ENCODE measurements at places on chromosomes 11 and 22. TPM values are rescaled to one million over a fixed set of nuclear protein-coding genes. Genes with fewer than 3 reads are reported as not detected.

DNA sequence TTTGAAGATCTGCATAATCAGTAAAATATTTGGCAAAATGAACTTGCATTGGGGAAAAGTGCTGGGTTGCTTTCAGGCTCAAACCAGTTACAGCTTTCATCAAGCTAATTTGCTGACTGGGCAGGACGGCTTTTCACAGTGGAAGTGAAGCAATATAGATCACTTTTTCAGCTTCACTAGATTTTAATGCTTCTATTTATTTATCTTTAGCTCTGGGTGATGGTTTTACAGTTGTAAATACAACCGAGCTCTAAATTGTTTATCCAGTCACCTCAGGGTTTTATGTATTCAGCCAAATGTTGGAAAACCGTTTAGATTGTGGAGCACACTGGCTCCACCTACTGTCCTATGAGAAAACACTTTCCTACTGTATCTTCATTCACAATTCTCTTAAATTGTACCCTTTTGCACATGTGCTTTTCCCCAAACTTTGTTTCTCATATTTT is 58.2 kb downstream of the ACER3 start:
- DNase-seq, result no peak

CLDN5 gene
- total RNA-seq, result not detected

DNA sequence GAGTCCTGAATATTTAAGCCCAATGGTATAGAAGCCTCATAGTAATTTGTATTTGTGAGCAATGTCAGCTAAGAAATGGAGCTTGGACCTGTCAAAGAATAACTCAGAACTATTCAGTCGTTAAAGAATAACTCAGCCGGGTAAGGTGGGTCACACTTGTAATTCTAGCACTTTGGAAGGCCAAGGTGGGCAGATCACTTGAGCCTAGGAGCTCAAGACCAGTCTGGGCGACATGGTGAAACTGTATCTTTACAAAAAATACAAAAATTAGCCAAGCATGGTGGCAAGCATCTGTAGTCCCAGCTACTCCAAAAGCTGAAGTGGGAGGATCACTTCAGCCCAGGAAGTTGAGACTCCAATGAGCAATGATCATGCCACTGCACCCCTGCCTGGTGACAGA is 1526.5 kb downstream of the LRRC4C start:
- no peak for DNase-seq

DNA sequence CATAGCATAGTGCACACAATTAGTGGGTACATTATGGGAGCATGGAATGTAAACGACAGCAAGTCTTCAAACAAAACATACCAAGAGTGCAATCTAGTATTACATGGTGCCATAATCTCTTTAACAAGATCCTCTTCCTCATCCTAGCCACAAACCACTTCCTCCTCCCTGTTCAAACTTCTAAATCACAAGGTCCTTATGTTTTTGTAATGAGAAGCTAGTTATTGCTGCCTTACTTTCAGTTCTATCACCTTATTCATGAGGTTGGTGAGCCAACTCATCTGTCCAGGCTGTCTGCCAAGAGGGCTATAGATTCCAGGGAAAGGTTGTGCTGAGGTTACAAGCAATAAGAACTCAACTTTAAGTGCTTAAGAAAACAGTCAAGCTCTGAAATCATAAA is 195.4 kb upstream of the ARHGAP20 start:
- DNase-seq, result no peak

MIAT gene
- total RNA-seq, result 5.1 TPM

GRCh38 chr22:48553694-48554308 is 1273.9 kb downstream of the BRD1 start:
- no peak for DNase-seq

- DNase-seq, result no peak
Measured at GRCh38 chr11:5300251-5300650, 1.5 kb downstream of the OR51B4 start.

DNA sequence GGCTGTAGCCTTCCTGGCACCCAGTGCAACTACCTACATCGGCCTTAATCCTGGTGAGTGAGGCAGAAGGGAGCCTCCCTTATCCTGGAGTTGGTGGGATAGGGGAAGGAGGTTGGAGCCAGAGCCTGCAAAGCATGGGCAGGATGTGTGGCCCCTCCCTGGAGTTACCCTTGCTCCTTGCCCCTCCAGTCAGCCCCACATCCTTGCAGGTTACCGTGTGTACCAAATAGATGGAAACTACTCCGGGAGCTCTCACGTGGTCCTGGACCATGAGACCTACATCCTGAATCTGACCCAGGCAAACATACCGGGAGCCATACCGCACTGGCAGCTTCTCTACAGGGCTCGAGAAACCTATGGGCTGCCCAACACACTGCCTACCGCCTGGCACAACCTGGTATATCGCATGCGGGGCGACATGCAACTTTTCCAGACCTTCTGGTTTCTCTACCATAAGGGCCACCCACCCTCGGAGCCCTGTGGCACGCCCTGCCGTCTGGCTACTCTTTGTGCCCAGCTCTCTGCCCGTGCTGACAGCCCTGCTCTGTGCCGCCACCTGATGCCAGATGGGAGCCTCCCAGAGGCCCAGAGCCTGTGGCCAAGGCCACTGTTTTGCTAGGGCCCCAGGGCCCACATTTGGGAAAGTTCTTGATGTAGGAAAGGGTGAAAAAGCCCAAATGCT is 3.9 kb downstream of the SMPD1 start:
- no peak for DNase-seq

DNA sequence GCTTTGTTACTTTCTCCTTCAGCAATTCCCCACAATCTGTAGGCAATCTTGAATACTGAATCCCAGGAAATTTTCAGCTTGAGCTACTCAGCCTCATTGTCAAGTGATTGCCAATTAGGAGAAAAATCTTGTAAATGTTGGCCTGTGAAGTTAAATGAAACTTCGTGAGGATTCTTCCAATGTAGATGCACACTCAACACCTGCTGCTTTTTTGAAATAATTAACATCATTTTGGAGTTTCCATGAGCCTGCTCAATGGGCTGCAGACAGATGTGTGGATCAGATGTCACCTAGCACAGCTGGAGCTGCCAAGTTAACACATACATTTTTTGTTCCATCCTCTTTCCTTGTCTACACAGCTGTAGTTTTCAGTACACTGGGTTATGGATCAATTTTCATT is 645.6 kb upstream of the LUZP2 start:
- no peak for DNase-seq

DNA sequence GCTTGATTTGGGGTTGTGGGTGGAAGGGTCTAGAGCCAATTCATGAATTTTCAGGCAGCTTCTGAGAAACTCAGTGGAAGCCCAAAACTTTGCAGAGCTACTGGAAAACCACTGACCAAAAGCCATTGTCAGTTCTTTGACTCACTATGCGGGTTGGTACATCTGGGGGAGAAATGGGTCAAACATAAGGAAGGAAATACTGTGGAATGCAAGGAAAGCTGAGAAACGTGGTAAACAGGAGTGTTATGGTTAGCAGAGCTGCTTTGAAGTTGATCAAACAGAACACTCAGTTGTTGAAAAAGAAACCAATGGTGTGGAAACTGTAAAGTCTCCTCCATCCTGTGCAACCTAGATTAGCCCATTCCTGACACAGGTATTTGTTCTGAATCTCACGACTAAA is 6.3 kb upstream of the ABTB2 start:
- no peak for DNase-seq

DNA sequence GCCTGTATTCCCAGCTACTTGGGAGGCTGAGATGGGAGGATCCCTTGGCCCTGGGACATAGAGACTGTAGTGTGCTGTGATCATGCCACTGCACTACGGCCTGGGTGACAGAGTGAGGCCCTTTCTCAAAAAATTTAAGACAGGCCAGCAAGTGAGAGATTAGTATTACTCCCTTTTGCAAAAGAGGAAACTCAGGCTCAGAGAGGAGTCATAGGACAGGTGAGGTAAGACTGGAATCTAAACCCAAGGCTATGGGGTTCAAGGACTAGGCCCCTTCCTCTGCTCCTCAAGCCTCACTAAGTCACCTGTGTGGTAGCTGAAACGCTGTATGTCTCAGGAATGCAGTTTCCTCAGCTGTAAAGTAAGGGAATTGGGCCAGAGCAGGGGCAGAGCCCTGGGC is 1.6 kb upstream of the P2RY2 start:
- no peak for DNase-seq

GSTT2B gene
- not detected for total RNA-seq

DNA sequence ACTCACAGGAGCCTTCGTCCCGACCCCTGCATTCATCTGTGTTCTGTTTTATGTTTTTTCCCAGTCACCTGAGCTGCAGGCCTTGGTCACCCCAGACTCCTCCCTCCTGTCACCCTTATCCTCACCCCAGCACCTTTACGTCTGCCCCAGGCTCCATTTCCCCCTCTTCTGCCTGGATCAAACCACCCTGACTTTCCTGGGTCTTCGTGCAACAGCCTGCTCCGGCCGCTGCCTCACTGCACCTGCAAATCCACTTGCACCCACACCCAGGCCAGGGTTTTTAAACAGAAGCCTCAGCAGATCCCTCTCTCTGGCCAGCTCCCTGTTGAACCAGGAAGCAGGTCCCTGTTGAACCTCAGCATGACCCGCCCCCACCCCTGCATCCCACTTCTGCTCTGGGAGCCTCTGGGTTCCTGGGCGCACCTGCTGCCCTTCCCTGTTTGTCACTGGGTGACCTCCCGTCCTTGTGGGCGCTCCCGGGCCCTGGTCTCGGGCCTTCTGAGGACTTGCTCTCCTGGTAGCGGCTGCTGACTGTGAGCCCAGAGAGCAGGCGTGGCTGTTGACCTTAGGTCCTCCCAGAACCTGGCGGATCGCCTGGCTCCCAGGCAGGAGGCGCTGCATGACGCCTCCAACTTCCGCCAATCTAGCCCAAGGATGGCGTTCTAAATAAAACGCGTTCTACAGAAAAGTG is 12.8 kb downstream of the MAPK8IP2 start:
- DNase-seq, result no peak

C11orf52 gene
- total RNA-seq, result not detected

MRPL17 gene
- total RNA-seq, result 141 TPM

FAT3 gene
- not detected for total RNA-seq

DNA sequence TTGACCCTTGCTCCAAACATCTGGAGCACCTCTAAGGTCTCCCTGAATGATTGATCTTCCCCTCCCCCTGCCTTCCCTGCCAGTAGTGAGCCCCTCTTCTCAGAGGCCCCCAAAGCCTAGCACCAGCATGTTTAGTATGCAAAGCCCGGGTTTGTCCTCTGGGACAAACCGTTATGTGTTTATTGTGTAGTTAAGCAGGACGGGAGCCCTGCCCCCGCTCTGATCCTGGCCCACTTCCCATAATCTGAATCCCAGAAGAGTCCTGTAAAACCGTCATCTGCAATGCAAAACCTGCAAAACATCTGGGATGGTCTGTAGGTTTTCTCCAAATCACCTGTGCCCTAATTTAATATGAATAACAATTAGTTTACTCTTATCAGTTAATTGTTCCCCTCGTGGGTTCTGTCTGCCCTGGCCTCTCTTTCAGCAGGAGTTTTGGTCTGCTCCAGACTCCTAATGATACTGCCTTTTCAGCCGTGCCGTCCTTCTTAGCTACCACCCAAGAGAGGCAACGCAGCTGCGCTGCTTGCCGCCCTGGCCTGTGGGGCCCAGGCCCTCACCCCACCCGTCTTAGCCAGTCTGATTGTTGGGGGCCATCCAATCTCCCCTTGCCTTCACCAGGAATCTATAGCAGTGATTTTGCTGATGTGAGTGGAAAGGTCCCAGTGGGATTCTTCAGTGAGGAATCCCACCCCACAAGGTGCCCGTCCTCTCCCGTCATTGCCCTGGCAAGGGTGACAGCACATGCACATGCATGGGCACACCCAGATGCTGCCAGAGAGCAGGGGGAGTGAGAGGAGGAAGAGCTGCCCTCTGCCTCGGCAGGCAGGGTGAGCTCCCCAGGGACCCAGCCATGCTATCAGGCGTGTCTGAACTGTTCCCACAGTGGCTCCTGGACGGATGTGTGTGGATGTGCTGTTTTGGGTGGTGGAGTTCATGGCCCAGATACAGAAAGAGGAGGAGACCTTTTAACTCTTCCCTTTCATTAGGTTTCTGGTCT is 3.0 kb upstream of the B3GAT1 start:
- DNase-seq, result no peak

RHOD gene
- 0.50 TPM for total RNA-seq

OR4C11 gene
- total RNA-seq, result not detected

DNA sequence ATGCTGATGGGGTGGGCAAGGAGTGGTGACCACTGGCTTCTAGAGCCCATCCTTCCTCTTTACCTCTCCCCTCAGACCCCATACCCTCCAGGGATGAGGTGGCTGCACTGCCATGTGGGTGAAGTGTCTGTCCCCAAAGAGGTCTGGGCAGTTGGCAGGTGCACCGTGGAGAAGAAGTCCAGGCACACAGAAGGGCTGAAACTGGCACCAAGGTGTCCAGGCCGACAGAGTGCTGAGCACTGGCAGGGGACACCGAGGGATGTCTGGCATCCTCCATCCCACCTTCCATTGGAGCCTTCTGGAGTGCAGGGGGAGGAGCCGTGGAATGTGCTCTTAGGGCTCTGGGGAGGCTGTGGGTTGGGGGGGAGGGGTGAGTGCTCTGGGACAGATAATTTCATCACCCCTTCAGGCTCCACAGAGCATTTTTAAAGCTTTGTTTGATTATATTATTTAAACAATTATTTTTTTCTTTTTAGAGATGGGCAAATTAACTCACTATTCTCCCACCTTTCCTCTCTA is 37.9 kb downstream of the PKNOX2 start:
- DNase-seq, result no peak

BTG4 gene
- 0.62 TPM for total RNA-seq

GRCh38 chr11:114082415-114082748 is 22.9 kb downstream of the ZBTB16 start:
- DNase-seq, result no peak

ADAMTS8 gene
- not detected for total RNA-seq

GRCh38 chr11:64921384-64921783 is 3.1 kb upstream of the PPP2R5B start:
- DNase-seq, result no peak

DNA sequence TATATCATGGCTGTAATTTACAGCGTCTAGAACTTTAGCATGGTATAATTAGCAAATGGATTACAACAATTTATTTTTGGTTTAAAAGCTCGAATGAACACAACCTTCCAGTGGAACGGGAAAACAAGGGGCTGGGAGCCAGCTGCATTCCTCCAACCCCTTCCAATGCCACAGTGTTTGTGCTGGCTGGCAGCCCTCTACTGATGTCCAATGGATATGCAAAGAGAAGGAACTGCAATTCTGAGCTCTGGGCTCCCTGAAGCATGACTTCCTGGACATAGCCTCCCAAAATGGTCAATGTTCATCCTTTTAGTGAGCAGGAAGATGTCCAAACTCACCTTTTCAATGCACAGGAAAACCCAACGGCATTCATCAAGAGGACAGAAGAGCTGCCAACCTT is 288.3 kb downstream of the TENM4 start:
- no peak for DNase-seq

TEX54 gene
- not detected for total RNA-seq

- DNase-seq, result no peak
Measured at GRCh38 chr22:17858033-17858432, 83.8 kb upstream of the BID start.

DNA sequence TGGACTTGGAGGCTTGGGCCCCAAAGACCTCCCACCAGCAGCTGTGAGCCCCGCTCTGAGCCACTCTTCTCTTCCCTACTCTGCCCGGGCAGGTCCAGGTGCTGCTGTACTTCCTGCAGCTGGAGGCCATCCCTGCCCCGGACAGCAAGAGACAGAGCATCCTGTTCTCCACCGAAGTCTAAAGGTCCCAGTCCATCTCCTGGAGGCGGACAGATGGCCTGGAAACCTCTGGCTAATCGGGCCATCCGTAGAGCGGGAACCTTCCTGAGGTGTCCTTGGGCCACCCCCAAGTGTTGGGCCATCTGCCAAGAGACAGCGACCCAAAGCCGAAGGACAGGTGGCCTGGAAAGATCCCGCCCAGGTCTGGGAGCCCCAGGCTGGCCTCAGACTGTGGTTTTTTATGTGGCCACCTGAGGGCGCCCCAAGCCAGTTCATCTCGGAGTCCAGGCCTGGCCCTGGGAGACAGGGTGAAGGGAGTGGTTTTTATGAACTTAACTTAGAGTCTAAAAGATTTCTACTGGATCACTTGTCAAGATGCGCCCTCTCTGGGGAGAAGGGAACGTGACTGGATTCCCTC is 135.1 kb downstream of the BCR start:
- DNase-seq, result peak; percentile 50
